NCI-H2107 (cell line): ENCODE measurements at places on chromosomes 7 and 10.
A peak's percentile ranks its signal among the peaks of the same experiment; 100 is the strongest.

DNA sequence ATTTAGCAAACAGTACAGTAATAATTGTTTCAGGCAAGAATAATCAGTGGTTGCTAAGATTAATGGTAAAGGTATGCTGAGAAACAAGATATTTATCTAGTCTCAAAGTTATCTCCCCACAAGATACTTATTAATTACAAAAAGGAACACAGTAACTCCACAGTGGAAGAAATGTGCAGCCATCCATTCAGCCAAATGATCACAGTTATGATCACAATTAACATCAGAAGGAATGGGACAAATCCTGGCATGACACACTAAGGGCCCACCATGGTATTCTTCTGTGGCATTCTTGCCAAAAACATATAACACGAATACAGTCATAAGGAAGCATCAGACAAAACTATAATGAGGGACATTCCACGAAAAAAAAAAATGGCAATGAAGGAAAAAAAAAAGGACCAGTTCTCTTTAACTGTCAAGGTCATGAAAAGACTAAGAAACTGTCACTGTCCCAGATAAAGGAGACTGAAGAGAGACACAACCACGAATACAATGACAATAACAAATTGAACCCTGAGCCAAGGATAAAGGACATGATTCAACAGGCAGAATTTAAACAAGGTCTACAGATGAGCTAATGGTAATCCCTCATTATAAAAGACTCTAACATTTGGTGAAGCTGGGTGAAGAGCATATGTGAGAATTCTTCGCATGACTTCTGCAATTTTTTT, 20.9 kb downstream of the NUDCD3 start:
- DNase-seq, result no peak

- no peak for DNase-seq
Measured at GRCh38 chr7:140300243-140301136, 97.8 kb downstream of the SLC37A3 start.

DNA sequence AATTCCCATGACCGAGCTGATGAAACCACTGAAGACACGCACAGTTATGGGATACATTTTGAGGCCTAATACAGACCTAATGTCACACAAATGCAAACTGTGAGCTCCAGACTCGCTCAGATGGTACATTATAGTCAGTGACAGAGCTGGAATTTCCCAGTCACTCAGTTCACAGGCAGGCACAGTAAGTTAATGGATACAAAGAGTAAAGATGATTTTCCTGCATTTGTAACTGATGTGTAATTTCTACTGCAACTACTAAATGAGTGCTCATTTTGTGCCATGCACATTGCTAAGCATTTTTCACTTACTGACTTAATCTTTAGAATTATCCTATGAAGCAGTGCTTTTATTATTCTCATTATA, 56.5 kb downstream of the ENO4 start:
- no peak for DNase-seq

- DNase-seq, result no peak
Measured at GRCh38 chr10:128095027-128095752, 31.0 kb downstream of the MKI67 start.

DNA sequence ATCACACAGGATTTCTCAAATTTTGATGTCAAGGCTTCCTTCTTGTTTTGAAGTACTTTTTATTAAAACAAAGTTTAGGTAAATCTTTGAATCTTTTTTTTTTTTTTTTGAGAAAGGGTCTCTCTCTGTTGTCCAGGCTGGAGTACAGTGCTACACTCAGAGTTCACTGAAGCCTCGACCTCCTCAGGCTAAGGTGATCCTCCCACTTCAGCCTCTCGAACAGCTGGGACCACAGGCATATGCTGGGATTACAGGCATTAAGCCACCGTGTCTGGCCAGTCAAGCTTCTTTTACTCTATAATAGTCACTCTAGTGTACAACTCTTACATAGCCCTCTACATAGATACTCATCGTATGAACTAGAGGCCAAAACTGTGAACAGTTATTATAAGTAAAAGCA, 3.4 kb downstream of the RUFY2 start:
- DNase-seq, result no peak

GRCh38 chr7:132112657-132113056, 463.6 kb downstream of the PLXNA4 start:
- DNase-seq, result no peak

GRCh38 chr10:112336556-112337201, 37.2 kb upstream of the ACSL5 start:
- no peak for DNase-seq

DNA sequence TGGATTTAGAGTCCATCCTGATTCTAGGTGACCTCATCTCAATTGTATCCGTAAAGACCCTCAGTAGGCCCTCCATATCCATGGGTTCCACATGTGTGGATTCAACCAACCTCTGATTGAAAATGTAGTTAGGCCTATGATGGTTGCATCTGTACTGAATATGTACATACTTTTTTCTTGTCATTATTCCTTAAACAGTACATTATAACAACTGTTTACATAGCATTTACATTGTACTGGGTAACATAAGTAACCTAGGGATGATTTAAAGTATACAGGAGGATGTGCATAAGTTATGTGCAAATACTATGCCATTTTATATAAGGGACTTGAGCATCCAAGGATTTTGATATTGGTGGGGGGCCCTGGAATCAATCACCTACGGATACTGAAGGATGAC, 10.1 kb downstream of the CPN1 start:
- DNase-seq, result no peak

- DNase-seq, result no peak
Measured at GRCh38 chr10:78980815-78981214, 88.0 kb upstream of the ZMIZ1 start.

- DNase-seq, result no peak
Measured at GRCh38 chr10:4758256-4758655, 67.8 kb upstream of the AKR1E2 start.

- no peak for DNase-seq
Measured at GRCh38 chr7:46508583-46508982, 587.5 kb upstream of the IGFBP3 start.

- no peak for DNase-seq
Measured at GRCh38 chr10:129332476-129332875, 134.6 kb upstream of the MGMT start.

GRCh38 chr7:29408841-29409243, 154.8 kb upstream of the PRR15 start:
- DNase-seq, result peak; percentile 84

DNA sequence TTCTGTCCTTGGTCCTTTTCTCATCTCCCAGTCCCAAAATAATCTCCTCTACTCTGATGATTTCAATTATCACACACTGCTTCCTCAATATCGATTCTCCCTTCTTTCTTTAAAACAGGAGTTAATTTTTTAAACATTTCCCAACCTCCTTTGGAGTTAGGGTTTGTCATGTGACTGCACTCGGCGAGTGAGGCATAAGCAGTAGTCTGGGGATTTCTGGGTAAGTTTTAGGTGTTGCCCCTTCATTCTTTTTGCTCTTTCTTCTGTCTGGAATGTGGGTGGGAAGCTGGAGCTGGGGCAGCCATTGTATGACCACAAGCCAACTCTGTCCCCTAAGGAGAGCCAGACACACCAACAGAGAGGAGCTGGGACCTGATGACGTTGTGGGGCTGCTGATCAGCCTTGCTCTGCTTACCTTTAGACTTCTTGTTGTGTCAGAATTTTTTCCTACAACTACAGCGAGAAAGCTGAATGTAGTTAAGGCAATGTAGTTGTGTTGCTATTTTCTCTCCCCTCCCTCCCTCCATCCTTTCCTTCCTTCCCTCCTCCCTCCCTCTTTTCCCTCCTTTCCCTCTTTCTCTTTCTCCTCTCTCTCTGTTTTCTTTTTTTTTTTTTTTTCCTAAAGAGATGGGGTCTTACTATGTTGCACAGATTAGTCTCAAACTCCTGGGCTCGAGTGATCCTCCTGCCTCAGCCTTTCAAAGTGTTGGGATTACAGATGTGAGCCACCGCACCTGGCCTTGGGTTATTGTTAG, 6.5 kb upstream of the TSPAN14 start:
- DNase-seq, result no peak

DNA sequence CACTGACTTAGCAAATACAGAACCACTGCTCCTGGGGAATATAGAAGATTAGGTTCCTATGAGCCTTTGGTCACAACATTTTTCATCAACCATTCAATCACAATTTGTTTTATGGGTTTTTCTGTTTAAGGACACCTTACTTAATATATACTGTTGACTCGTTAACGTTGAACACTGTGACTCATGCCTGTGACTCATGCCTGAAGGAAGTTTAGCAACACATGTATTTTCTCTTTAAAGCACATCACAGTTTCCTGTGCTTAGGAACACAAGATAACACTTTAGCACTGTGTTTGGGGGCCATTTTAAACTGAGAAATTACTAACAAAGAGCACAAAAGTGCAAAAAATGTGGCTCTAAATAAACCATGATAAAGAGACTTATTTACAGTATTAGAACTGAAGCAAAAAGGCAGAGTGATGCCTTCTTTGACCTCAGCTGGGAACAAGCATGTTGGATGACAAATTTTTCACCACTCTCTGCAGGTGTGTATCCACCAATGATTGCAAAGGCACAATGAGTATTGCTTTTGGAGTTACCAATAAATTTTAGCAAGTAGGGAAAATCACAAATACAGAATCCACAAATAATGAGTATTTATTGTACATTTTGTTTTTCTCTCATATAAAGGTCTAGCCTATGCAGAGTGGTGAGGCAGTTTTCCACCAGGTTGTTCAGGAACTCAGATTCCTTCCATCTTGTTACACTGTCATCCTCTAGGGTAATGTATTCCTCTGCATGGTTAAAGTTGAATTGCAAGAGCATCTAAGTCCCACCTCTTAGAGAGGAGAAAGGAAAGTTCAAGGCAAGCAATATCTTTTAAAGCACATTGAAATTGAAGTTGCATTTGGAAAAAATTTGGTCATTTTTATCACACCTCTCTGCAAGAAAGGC, 7.3 kb downstream of the FGFBP3 start:
- DNase-seq, result no peak

GRCh38 chr7:44269417-44269816, 56.0 kb downstream of the CAMK2B start:
- no peak for DNase-seq

DNA sequence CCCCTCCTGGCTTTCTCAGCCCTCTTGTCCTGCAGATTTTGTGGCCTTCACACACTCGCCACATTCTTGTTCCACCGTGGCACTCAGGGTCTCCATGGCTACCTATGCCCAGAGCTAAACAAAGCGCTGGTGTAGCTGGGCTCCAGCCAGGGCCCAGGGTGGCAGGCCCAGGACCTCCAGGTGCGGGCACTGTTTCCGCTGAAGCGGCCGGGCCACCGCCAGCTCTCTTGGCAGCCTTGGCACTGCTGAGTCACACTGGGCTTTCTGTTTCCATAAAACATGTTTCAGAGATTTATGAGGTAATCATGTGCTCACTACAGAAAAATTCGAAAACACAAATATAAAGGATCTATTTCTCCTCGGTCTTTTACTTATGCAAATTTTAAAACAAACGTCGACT, 51.3 kb downstream of the AOC1 start:
- peak; percentile 5 for DNase-seq

DNA sequence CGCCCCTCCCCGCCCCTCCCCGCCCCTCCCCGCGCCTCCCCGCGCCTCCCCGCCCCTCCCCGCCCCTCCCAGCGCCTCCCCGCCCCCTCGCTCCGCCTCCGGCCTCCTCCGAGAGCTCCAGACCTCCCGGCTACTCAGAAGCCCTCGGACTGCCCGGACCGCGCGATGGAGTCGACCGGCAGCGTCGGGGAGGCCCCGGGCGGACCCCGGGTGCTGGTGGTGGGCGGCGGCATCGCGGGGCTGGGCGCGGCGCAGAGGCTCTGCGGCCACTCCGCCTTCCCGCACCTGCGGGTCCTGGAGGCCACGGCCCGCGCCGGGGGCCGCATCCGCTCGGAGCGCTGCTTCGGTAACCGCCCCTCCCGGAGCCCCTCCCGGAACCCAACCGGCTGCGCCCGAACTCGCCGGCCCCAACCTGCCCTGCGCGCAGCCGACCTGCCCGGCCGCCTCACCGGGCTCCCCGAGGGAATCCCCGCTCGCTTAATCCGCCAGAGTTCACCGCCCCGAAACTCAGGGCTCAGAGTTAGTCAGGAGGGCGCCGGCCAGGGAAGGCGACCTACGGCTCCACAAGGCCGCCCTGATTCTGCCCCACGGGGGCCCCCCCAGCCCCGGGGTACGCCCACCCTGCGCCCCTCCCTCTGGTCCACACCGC, at the start of gene PAOX:
TSS of gene PAOX (plus strand) at position 111 of the 649 bp plus-strand sequence. CDS start at position 166, 55 bp downstream.
- no peak for DNase-seq
